ENCODE measurements at places on chromosomes 6 and 20.

DNA sequence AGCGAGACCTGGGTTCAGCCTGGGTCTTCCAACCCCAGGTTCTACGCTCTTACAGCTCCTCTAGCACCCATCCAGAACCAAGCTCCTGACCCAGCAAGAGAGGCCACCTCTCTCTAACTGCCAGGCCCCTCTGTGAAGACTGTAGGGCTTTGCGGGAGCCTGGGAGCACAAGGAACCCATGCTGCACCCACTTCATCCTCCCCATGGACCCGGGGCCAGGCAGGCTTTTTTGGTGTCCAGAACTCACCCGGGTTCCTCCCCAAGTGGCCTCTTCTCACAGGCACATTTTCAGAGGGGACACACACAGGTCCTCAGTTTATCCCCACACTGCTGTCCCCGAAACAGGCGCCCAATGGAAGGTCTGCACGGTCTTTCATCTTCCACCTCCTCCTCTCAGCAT is 145.9 kb downstream of the SYNDIG1 start:
- DNase-seq: no peak

- peak; percentile 7 for DNase-seq
These were observed 130.2 kb upstream of the AKIRIN2 start for GRCh38 chr6:87832025-87832825.

DNA sequence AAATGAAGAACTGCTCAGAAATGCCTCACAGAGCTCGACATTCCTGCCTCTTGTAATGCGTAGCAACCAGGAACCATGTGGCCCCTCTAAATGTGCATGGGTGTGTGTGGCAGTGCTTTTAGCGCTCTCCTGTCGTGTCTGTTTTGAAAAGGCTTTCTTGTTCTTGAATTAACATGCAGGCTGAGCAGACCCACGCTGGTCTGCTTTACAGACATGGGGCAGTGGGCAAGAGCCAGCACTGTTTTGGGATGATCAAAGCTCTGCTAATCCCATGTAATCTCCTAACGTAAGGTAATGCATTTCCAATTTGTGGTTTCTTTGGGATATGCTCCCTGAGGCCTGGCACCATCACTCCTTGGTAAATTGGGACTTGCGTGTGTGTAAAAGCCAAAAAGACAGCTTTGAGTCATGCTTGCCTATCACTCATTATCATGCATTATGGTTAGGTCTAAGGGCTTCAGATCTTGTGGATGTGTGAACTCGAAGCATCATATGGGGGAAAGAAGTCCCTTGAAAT is 11.8 kb downstream of the RIPOR2 start:
- no peak for DNase-seq

GRCh38 chr6:108635505-108636226 is 74.9 kb downstream of the FOXO3 start:
- no peak for DNase-seq

- DNase-seq: no peak
These were observed 35.3 kb downstream of the EFCAB8 start for GRCh38 chr20:32894026-32894483.

GRCh38 chr20:41456351-41456750 is 89.7 kb upstream of the EMILIN3 start:
- no peak for DNase-seq

- no peak for DNase-seq
These were observed 262.4 kb upstream of the AGPAT4 start for GRCh38 chr6:161536224-161536630.

DNA sequence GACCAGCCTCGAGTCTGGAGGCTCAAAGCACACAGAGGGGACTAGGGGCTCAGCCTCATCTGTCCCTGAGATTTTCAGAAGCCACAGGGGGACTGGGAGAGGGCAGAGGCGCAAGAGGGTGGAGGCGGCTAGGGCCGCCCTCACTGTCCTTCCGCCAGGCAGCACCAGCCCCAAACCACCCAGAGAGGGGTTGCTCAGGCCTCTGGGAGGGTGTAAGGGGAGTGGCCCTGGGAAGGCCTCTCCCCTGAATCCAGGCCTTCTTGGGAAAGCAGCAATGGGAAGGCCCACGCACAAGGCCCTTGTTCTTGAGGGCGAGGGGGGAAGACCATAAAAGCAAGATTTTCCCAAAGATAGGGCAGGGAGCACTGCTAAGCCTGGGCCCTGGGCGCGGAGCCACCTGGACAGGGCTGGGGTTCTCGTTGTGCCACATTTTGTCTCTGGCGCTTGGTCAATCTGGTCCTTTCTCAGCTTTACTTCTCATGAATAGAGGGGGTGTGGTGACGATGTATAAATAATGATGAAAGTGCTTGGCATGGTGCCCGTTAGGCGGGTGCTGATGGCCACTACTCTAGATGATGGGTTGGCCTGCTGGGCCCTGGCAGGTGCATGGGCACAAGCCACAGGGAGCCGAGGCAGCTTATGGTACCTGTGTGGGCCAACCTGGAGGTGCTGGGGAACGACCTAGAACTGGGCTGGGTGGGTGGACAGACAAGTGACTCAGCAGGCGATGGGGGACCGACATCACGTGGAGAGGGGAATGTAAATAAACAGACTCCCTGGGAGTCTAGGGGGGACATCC is 4.8 kb downstream of the SAMD10 start:
- DNase-seq: no peak

DNA sequence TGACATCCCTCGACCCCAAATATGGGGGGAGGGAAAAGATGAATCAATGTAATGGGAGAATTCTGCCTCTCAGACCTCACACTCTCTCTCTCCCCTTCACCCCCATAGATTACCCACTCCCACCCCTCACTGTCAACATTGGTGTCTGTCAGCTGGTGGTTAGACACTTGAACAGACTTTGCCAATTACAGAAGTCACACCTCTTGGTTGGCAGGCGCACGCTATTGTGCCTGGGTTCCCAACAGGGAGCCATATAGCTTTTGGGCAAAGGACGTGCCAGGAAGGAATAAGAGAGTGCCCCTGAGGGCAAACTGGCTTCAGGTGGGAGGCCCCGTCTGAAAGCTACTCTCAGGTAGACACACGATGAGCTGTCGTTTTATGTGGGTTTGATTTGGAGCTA is 54.1 kb upstream of the FYN start:
- DNase-seq: no peak

DNA sequence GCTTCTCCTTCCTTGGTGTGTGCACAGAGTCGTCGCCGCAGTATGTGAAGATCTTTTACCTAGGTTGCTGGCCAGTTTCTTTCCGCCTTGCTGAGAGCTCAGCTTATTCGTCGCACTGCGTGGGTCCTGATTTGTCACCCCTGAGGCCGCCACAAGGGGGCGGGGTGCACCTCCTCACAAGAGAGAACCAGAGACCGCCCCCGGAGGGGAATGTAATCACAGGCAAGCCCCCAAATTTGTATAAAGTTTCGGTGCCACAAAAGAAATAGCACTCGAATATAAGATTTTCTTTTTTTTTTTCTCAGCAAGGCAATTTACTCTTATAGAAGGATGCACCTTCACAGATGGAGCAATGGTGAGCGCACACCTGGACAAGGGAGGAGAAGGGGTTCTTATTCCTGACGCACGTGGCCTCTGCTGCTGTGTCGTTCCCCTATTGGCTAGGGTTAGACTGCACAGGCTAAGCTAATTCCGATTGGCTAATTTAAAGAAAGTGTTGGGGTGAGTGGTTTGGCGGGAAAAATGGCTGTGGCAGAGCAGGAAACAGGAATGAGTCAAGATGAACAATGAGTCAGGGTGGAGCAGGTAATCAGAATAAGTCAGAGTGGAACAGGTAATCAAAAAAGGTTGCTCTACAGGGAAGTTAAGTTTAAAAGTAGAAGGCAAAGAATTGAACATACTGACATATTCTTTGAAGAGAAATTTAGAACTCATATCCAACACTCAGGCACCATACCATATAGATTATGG is 19.5 kb downstream of the NCOA3 start:
- no peak for DNase-seq

DNA sequence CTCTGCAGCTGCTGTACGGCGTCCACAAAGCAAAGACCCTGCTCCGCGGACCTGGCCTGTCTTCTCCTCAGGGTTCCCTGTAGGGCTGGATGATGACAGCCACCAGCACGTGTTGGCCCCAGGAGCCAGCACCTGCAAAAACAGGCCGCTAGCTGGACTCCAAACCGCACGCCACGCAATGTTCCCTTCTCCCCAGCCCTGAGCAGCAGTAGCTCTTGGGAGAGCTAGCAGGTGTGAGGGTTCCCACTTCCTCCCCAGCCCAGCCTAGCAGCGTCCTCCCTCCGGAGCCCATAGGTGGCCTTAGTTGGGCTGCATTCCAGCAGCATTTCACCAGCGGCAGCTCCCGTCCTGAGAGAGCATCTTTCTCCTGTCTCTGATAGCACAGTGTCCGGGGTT is 42.3 kb downstream of the DACT2 start:
- no peak for DNase-seq

DNA sequence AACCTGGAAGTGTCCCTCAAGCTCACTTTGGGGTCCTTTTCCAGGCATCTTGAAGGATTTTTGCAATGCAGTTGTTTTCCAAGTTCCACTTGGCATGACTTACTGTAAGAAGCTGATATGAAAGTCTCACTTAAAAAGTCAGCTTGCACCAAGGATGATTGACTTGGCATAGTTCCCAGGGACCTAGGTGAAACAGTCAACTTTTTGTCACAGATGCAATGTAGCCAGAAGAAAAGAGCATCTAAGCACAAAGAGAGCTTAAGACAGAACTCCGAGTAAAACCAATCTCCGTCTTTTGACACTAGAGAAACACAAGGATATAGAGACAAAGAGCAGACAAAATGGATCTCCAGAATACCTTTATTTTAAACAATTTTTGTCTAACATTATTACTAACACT is 2.6 kb upstream of the ZSCAN12 start:
- no peak for DNase-seq

- no peak for DNase-seq
These were observed 42.5 kb upstream of the HBS1L start for GRCh38 chr6:135097172-135097571.

- DNase-seq: no peak
These were observed 292.1 kb downstream of the QKI start for GRCh38 chr6:163706500-163707087.

DNA sequence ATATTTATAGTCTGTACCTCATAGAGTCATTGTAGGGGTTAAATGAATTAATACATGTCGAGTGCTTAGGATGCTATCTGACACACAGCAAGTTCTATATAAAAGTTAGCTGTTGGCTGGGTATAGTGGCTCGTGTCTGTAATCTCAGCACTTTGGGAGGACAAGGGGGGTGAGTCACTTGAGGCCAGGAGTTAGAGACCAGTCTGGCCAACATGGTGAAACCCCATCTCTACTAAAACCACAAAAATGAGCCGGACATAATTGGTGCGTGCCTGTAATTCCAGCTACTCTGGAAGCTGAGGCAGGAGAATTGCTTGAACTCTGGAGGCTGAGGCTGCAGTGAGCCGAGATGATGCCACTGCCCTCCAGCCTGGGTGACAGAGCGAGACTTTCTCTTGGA is 222.9 kb downstream of the UBE3D start:
- no peak for DNase-seq

DNA sequence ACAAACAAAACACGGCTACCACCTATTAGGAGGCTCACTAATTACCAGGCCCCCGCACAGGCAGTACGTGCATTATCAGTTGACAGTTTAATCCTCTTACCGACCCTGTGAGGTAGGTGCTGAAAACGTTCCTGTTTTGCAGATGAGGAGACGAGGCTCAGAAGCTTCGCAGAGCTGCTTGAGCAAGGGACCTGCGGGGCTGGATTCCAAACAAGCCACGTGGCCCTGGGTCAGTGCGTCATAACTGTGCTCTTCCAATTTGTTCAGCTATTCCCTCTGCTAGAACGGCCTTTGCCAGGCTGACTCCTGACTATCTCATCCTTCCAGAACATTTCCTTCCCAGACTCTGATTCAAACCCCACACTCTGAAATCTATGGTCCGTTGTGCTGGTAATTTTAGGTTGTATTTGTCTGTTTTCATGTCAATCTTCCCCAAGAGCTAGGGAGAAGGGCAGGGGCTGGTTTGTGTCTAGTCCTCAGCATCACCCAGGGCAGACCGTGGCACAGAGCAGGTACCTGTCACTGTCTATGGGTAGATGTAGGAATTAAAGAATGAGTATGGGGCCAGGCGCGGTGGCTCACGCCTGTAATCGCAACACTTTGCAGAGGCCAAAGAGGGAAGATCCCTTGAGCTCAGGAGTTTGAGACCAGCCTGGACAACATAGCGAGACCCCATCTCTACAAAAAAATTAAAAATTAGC is 28.8 kb upstream of the TLDC2 start:
- DNase-seq: no peak

- no peak for DNase-seq
These were observed 36.0 kb downstream of the ANKS1A start for GRCh38 chr6:34924831-34925625.

GRCh38 chr6:147194652-147195411 is 9.4 kb upstream of the STXBP5 start:
- DNase-seq: no peak

DNA sequence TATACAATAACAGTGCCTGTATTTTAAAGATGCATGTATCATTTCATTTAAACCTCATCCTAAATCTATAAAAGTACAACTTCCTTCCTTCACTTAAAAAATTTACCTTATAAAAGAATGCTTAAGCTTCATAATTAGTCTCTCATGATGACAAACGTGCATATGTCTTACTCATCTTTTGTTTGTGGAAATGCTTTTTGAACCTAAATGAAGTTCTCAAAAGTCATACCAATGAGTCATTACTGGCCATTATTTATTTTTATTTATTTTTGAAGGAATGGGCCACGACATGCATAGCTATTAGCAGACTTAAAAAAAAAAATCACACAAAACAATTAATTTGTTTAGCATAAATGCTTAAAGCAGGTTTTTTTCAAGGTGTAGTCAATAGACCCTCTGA is 3.7 kb downstream of the TFB1M start:
- no peak for DNase-seq

GRCh38 chr6:80287112-80287511 is 180.6 kb downstream of the BCKDHB start:
- no peak for DNase-seq

- DNase-seq: no peak
These were observed 93.3 kb upstream of the MARCKS start for GRCh38 chr6:113763876-113764275.

DNA sequence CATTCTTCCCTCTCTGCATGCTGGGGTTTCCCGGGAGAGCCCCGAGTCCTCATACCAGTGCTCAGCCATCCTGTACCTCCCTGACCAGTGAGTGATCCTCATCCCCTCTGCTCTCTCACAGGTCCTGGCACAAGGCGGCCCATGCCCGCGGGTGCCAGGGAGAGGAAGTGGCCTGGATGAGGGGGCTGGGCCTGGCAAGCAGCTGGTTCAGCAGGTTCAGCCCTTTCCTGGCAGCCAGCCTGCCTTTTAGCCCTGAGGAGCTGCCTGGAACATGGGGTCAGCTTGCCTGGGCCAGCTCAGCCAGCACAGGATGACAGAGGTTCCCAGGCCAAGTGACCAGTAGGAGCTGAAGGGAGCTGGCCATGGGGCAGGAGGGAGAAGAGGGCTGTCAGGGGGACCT is 10.9 kb downstream of the MOCS1 start:
- no peak for DNase-seq

GRCh38 chr20:47917549-47918070 is 132.3 kb upstream of the SULF2 start:
- DNase-seq: no peak
